ENCODE measurements at places on chromosomes 7 and 10. TPM values are rescaled to one million over a fixed set of nuclear protein-coding genes. Genes with fewer than 3 reads are reported as not detected.

Gene GIMAP4
- total RNA-seq, result 140 TPM

DNA sequence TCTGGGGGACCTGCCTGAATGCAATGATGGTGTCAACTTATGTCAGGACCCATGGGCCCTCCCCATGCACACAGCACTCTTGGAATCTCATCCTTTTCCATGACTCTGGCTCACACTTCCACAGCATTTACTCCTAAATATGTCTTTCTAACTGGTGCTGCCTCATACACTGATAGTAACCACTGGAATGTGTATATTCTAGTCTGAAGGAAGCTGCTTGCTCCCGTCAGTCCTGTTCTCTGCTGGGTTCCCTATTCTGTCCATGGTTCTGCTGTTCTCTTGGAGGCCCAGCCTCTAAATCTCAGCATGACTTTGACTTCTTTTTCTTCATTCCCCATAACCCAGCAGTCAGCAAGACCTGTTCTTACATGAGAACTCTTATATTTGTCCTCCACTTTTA is 1055.1 kb downstream of the KCNMA1 start:
- no peak for DNase-seq

GRCh38 chr10:17878896-17879295 is 69.7 kb downstream of the MRC1 start:
- no peak for DNase-seq

DNA sequence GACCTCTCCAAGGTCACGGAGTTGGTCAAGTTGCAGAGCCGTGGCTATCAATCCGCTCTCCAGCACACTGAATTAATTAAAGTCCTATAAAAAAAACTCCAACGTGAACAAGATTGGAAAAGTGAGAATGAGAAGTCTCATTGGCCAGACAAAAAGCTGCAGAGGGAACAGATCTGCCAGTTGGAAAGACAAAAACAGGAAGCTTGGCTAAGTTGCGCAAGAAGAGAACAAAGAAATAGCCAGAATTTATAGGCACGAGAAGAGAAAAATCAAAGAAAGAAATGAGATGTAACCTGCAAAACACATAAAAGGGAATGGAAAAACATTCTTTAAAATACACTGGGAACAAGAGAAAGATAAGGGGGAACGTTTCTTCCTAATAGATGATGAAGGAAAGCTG is 45.7 kb upstream of the CRTAC1 start:
- DNase-seq, result no peak

DNA sequence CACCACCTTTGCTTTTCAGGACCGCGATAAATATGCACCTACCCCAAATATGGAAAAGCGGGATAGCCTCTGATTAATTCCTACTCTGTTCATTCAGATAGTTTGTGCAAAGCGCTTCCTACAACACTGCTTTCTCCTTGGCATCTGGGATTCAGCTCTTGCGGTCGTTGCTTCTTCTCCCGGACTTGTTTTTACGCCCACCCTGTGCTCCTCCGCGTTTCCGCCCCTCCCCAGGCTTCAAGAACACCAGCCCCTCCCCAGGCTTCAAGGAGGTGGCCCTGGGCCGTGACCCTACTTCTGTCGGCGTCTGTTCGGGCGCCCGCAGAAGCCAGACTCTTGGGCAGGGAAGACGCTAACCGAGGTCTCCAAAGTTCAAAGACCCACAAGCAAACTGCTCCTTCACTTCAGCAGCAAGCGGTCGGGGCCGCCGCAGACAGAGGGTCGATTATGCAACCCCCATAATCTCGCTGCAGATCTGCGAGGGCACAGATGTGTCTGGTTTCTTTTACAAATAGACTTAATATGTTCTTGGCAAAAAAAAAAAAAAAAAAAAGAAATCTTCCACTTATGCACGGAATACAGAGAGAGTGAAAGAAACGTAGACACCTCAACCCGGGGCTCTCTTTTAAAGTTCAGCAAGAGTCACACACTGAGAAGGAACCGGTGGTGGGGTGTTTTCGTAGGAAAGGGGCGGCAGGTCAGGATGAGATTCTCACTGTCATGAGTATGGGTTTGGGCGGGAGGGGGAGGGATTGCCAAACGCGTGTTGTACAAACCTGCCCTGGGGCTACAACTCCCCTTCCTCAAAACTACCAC is 1.9 kb downstream of the DLX5 start:
- no peak for DNase-seq
